Right kidney (tissue), 9 donors: ENCODE measurements at places on chromosomes 2 and 18.

GRCh38 chr18:3248062-3248657, 559 bp downstream of the MYL12A start:
- no peak for DNase-seq

- no peak for DNase-seq
These were observed 7.0 kb upstream of the FAM178B start for GRCh38 chr2:96993367-96993766.

DNA sequence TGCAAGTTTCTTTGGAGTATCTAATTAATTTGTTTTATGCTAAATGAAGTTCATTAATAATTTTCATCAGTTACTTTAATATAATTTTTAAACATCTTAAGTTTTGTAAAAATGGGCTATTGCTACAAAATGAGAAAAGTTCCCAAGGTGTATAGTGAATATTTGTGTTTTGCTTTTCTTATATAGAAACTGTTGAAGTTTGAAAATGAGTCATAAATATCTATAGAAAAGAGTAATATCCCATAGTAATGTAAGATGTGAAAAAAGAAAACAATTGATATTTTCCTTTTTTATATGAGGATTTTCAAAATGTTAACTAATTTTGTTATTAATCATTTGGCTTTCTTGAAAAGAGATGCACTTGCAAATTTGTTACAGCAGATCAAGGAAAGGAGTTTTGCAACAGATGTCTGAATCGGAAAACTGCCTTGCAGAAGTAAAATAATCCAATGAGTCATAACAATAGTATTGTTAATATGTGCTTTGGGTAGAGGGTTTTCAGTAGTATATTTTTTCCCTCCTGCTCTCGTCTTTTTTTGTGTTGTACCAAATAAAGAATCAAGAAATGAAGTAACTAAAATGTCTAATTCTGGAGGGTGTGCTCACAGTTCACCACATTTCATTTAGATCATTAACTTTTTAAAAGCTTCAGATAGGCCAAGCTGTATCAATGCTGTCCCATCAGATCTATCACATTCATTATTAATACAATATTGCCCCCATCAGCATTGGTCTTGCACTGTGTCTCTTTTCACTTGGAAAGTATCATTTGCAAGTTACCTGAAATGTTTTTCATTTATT, 15.5 kb downstream of the DUSP19 start:
- DNase-seq = no peak

DNA sequence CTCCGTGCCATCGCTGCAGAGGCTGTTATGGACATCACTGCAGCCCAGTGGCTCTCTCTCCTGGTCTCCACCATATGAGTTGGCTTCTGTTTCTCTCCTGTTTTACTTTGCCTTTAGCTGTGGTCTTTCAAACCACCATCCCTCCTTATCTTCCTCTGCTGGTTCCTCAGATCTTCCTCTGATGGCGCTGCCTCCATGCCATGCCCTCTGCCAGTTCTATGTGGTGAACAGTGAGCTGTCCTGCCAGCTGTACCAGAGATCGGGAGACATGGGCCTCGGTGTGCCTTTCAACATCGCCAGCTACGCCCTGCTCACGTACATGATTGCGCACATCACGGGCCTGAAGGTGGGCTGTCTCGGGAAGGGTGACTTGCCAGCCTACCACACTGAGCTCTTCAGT, 13.1 kb downstream of the TYMS start:
- DNase-seq = no peak

- DNase-seq = no peak
These were observed 134.4 kb upstream of the ID2 start for GRCh38 chr2:8547284-8548064.

DNA sequence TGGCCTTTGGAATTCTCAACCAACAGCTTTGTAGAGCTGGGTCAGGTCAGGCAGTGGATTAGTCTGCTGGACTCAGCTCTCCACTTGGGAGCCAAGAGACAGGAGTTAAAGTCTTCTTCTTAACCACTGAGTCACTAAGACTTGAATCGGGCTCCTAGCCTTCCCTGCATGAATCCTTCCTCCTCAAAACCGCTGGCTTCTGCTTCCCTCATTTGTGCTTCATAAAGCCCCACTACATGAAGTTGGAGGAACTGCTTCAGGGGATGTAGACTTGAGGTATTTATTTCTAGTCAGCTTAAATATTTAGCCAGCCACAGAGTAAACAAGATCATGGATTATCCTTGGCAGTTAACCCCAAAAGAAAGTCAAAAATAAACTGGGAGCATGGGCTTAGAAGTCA, 536.3 kb upstream of the TNP1 start:
- no peak for DNase-seq

DNA sequence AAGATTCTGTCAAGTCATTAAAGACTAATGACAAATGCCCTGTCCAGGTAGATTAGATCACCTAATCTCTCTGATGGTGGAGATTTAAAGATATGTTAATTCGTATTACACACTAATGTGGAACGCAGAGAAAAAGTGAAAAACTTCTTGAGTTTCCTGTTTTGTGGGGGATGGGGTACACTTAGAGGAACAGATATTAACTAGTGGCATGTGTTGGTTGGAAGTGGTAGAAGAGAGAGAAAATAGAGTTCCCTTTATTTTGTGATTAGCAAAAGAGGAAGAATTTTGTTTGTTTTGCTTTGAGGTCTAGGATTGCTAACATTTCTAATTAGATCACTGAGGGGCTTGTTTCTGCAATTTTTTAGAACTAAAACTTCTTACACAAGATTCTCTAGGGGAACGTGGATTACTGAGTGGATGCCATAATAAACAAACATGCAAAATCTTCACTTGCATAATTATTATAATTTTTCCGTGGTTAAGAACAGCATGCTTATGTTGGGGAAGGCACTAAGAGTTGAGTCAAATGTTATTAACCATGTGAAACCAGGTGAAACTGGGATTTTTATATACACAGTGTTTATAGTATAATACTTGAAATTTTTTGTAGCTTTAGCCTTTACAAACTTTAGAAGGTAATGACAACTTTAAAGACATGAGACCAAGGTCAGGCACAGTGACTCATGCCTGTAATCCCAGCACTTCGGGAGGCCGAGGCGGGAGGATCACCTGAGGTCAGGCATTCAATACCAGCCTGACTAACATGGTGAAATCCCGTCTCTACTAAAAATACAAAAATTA, 97.4 kb upstream of the STK17B start:
- DNase-seq = no peak

DNA sequence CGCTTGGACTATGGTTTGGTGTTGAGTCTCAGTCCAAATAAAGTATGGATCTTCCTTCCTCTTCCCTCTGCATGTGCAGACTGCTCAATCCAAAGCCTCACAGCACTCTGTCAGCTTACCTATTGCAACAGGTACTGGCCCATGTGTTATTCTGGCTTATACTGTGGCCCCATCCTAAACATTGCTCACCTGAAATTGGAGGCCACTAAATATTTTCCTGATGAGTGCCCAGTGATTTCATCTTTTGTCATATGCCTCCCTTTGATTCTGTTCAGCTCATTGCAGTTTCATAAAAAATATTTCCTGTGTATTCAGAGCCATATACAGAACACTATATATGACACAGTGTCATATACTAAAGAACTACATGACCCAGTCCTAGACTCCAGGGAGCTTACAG, 86.3 kb upstream of the FAM136A start:
- DNase-seq = no peak

GRCh38 chr18:59665057-59666006, 31.9 kb downstream of the CCBE1 start:
- DNase-seq = peak; percentile 22

DNA sequence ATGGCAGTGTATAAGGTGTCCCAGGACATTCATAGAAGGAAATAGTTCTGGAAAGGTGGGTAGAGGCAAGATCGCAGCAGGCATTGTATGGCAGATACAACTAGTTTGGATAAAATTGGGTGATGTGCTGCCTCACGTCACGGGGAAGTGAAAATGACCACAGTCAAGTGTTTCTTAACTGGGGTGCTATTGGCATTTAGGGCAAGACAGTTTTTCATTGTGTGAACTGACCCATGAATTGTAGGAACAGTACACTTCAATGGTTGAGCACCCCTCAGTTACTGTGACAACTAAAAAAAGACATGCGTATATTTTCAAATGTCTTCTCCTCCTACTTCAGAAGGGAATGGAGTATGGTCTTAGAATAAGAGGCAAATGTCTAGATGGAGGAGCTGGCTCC, 22.3 kb upstream of the CYRIA start:
- DNase-seq = no peak

DNA sequence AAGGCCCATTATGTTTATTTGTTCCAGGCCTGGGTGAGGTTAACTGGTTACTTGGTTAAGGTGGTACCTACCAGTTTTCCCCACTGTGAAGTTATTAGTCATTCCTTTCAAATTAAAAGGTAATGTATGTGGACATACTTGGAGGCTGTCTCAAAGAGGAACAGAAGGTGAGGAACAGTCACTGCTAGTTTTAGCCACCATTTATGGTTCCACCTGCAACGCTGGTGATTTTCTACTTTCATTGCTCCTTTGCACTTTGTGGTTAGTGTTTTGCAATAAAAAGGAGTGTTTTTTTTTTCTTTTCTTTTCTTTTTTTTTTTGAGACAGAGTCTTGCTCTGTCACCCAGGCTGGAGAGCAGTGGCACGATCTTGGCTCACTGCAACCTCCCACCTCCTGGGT, 6.1 kb upstream of the ST6GAL2 start:
- no peak for DNase-seq

DNA sequence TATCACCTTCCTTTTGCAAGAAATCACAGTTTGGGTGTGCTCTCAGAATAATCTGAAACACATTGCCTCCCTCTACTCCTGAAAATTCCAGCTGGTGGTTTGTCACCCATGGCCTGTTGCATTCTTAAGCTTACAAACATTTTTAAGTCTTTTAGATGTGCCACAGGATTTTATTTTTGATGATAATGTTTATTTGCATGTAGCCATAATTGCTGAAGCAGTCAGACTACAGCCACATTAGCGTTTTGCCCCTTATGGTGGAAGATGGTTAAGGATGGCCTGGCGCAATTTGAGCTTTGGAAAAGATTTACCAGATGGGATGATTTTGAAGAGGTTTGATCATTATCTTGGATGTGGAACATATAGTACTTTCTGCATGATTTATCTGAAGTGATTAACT, 439.5 kb downstream of the MEIS1 start:
- DNase-seq = no peak

DNA sequence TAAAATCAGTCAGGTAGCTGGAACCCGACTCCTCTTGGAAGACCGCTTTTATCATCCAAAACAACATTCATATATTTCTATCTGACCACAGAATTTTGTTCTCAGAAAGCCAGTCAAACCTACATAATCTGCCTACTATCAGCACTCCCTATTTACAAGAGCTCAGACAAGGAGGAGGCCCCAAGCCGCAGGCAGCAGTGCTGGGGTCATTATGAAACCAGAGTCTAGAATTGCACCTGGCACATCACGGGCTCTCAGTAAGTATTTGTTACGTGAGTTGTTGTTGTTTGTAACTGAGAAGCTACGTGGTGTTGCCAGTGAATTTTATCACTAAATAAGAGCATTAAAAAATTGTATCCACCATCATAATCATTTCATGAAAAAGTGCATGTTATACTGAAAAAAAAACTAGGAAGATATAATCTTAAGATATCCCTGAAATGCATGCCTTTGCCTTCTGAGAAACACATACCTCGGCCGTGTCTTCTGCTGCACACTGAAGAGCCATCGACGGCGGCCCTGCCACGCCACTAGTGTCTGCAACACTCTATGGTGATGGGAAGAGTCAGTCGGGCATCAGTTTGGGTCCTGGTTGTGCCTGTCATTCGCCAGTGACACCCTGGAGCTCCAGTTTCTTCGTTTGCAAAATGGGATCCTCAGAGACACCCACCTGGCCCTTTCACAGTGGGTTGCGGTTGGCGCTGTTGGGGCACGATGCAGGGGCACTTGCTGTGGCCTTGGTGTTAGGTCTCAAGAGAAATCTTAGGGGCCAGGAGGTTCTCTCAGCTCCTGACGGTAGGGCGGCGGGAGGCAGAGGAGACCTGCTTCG, 505.9 kb downstream of the EIPR1 start:
- DNase-seq = no peak

DNA sequence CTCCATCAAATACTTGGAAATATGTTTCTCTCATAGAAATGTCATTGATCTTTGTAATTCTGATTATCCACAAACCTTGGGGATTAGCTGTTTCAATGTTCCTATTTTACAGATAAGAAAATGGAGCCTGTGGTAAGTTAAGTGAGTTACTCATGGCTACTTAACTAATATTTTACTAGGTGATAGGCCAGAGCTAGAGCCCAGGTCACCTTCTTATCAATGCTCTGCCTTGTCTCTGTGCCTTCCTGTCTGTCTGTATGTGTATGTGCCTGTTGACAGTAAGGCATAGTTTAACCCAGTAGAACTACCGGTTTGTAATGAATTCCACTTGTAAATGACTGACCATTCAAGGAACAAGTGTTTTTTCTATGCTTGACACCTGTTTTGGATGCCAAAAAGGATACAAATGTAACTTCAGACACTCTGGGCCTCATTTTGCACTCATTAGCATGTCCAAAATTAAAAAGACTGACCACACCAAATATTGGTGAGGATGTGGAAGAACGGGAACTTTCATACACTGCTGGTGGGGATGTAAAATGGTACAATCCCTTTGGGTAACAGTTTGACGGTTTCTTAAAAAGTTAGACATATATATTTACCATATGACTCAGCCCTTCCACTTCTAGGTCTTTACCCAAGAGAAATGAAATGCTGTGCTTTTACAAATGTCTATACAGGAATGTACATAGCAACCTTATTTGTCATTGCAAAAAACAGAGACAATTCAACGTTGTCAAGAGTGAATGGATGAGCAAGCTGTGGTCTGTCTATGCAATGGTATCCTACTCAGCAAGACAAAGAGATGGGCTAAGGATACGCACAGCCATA, 19.6 kb upstream of the IL1A start:
- DNase-seq = no peak

- DNase-seq = no peak
These were observed 176.7 kb downstream of the NRP2 start for GRCh38 chr2:205858881-205859441.

GRCh38 chr18:37567994-37568359, 2.4 kb upstream of the CELF4 start:
- DNase-seq = no peak

- no peak for DNase-seq
These were observed 197.5 kb downstream of the ZEB2 start for GRCh38 chr2:144322379-144322778.

GRCh38 chr2:152466980-152467676, 132.2 kb downstream of the FMNL2 start:
- DNase-seq = no peak

GRCh38 chr2:172991031-172991430, 84.6 kb upstream of the MAP3K20 start:
- no peak for DNase-seq

GRCh38 chr2:64462940-64463700, 9.2 kb downstream of the LGALSL start:
- no peak for DNase-seq
